Stimulated activated CD4-positive, alpha-beta T cell treated with anti-CD3 and anti-CD28 coated beads, Interleukin-4, amount 100 ng/mL, for 24 hours (primary cell): ENCODE measurements at places on chromosomes 2 and 18.

DNA sequence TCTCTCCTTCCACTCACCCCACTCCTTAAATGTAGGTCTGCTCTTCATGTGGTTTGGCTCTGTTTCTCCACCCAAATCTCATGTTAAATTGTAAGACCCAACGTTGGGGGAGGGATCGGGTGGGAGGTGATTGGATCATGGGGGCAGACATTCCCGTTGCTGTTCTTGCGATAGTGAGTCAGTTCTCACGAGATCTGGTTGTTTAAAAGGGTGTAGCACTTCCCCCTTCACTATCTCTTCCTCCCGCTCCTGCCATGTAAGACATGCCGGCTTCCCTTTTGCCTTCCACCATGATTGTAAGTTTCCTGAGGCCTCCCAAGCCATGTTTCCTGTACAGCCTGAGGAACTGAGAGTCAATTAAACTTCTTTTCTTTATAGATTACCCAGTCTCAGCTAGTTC lies 1044.5 kb upstream of the POU3F3 start:
- DNase-seq = no peak

DNA sequence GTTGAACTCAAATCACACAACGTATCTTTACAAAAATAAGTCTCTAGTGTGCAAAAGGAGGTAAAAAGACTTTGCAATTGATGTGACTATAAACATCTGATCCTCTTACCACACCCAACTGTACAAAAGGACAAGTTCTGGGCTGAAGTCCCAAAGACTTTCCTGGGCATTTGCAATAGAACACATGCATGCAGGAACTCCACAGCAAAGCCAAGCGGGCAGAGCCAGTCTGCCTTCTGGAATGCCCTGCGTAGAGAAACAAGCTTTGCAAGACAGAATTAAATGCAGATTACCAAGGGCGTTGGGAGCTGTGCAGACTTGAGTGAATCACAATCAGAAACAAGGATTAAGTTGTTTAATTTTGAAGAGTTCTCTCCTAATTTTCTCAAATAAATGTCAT lies 208.4 kb upstream of the ZNF521 start:
- no peak for DNase-seq

GRCh38 chr2:235171550-235172031 lies 219.8 kb downstream of the SH3BP4 start:
- DNase-seq = no peak

GRCh38 chr2:99862566-99862965 lies 279.8 kb downstream of the AFF3 start:
- no peak for DNase-seq

GRCh38 chr2:221896505-221897151 lies 324.5 kb upstream of the EPHA4 start:
- no peak for DNase-seq

GRCh38 chr2:10120877-10121574 lies 1.5 kb upstream of the RRM2 start:
- no peak for DNase-seq

DNA sequence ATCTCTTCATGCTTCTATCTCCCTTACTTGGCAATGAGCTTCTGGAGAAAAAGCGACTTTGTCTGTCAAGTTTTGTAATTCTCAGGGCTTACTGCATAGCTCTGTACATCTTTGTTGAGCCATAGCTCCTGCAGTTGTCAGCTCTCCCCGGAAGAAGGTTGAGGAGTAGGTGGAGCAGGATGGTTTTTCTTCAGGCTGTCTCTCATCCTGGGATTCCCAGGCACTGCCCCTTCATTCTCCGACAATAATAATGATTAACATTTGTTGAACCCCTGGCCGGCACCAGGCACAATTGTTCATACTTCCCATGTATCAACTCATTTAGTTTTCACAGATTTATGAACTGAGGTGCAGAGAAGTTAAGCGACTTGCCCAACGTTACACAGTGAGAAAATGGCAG lies 23.5 kb upstream of the RHOB start:
- DNase-seq = no peak

DNA sequence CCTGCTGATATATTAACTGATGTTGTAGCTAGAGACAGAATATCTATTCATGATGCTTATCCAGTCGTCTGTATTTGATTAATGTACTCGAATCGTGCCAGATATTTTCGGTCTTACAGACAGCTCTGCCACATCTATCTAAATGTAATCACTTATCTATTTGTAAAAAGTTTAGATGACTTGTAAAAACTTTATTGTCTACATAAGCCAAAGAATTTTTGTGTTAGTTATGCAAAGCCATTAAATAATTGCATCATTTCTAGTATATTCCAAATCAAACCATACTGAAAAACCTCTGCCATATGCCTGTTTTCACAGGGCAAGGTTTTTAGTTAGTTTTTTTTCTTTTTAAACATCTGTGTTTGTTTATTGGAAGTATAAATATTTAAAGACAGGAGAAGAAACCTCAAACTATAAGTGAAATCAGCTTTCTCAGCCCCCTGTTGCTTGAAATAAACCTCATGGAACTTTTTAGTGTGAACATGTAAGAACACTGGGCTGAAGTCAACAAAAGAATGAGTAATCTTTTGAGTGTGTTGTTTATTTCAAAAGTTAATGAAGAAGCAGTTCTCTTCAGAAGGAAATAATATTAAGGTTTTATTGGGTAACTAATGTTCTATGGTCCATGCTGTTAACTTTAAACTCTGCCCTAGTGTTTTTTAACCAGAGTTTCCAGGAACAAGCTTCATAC lies 657.6 kb upstream of the SYT4 start:
- no peak for DNase-seq

GRCh38 chr2:233470011-233470687 lies 96.4 kb downstream of the USP40 start:
- no peak for DNase-seq

DNA sequence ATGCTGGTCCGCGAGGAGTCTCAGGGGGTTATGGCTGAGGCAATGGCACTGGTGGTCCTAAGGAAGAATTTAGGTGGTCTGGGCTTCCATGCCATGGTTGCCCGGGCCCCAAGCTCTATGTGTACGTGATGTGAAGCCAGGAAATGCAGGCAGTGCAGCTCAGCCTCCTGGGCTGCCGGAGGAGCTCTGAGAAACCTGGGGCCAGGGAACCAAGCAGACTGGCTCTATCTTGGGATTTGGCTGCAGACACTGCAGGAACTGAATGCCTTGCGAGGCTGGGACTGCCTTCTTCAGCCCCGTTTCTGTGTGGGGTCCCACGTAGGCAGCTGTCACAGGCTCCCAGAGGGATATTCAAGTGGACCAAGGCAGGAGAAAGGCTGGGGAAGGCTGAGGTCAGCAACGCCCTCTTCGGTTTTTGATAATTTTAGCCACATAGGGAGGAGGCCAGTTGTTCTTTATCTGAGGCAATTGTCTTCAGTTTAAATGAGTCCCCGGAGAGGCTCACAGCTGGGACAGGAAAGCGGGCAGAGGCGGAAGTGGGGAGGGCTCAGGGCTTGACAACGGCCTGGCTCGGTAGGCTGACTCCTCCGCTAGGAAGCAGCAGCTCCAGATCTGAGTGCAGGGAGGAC lies 77.7 kb downstream of the RHOB start:
- no peak for DNase-seq

GRCh38 chr18:4119813-4120212 lies 335.3 kb downstream of the DLGAP1 start:
- DNase-seq = no peak

- DNase-seq = no peak
Measured at GRCh38 chr2:25632396-25632795, 41.0 kb downstream of the DTNB start.

DNA sequence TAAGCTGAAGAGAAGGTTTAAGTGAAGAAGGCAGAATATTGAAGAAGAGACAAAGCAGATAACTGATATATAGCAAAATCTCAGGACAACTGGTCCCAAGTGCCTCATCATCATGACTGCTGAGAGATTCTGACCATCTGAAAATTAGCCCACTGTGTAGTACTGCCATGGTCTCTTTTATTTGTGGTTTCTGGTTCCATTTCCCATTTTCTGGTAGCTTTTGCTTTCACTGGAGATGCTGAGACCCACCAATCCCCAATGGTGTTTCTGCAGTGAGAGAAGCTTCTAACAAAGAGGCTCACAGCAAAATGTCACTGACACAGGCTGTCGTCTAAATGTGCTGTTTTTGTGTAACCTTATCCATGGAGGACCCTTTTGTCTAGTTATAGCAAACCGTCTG lies 79.5 kb downstream of the TMEM163 start:
- DNase-seq = no peak

GRCh38 chr2:1747065-1747941 lies 3.0 kb upstream of the PXDN start:
- DNase-seq = no peak

DNA sequence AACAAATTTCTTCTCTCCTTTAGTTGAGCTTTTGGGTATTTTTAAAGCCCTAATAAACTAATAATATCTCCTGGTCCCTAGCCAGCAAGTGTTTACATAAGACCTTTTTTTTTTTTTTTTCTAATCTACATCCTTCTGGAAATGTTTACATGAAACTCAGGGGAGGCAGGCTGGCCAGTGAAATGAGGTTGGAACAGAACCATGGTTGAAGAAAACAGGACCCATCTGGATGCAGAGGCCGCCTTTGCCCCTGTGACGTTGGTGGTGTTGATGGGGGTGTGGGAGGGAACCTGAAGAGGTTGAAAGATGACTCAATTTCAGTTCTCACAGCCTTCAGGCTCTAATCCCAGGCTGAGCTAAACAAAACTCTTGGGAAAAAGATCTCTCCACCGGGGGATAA lies 118.5 kb downstream of the NRP2 start:
- DNase-seq = no peak

DNA sequence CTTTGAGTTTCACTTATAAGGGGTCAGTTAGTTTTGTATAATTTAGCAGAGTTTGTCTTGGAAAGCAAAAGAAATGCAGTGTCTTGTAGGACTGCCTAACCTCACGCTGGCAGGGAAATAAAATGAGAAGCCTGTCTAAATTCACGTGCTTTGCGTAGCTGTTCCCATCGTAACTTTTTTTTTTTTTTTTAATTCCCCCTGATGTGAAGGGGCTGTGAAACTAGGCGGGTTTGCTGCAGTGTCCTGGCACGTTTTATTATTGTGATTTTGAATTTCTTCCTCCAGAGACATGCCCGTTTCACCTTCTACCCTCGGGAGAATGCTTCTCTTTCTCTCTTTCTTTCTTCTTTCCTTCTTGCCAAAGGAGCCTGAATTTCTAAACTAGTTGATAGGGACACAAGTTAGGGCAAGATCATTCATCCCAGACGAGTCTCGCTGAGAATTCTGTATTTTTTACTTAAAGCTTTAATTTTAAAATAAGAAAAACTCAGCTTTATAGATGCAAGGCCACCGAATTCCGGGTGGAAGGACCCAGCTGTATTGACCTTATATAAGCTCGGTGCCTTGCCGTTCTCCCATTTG lies 2.3 kb downstream of the MEIS1 start:
- DNase-seq = no peak

GRCh38 chr18:32372381-32373061 lies 98.2 kb downstream of the GAREM1 start:
- no peak for DNase-seq

DNA sequence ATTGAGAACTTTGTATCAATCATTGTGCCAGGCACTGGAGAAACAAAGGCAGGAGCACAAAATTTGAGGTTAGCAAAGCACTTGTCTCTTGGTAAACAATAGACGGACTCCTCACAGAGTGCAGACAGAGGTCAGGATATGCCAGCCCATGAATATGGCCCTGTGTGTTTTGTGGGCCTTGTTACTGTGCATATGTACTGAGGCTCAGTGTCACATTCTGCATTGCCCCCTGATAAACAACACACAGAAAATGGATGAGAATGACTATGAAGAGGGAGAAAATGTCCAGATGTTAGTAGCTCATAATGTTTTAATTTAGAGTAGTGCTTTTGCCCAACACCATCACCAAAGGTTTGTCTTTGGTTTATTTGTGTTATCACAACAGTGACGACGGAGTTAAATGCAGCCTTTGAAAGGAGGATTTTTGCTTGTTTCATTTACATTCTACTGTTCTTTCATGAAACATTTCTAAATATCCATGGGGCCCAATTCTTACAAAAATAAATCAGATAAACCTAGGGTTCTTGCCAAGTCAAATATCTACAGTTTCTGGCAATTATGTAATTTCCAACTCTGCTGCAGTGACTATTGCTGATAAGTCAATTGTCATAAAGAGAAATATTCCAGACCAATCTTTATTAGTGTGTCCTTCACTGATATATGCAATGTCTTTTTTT lies 14.6 kb upstream of the NT5C1B start:
- DNase-seq = no peak

DNA sequence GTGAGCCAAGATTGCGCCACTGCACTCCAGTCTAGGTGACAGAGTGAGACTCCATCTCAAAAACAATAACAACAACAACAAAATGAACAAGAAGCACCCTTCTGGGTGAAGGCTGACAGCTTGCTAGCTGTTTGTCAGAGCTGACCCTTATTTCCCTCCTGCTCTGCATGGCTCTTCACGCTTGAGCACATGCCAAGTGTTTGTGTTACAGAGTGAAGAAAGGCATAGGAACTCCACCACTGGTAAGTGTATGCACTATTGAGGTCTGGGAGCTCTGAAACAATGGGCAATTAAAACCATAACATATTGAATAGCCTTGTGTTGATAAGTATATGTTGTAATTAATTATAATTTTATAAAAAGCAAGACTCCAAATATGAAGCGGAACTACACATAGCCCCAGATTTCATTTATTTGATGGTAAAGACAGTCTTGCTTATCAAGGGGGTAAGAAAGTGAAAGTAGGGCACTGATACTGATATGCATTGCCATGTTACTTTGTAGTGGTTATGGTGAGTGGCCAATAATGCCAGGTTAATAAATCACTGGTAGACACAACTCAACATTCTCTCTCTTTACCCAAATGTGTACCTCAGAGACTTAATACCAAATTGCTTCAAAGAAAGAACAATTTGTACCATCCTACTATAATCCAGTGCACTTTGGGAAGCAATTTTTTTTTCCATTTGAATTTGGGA lies 163.4 kb downstream of the VWC2L start:
- DNase-seq = no peak

DNA sequence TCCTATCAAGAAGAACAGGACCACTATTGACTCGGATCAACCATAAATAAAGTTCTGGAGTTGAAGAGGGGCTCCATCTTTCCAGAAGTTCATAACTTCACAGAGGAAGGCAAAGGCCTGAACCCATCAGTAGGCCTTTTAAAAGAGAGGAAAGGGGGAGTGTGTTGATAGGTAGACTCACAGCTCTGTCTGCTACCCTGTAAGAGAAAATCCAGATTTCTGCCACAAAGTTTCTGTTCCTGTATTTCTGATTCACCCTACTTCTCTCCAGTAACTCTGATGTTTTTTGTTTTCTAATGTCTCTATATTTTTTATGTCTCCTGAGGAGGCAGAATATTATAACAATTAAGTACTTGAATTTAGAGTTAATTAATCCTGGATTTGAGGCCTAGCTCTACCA lies 564.0 kb downstream of the TNS1 start:
- no peak for DNase-seq

DNA sequence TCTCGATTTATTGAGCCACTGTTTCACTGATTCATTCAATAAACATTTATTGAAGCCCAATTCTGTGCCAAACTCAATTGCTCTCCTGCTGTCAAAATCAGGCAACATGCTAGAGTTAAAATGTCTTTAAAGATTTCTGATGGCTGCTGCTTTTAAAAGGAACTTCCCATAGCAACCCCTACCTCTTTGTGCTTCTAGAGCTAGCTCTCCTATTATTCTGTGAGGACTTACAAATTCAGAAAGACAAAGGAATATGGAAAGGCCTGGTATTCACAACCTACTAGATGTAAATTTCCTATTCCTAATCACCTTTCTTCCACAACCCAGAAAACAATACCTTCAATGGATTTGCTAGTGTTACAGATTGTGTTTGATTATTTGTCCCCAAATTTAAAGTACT lies 395.5 kb downstream of the NRXN1 start:
- DNase-seq = no peak
